ENCODE measurements at places on chromosomes 3 and 15. TPM values are rescaled to one million over a fixed set of nuclear protein-coding genes. Genes with fewer than 3 reads are reported as not detected.

DNA sequence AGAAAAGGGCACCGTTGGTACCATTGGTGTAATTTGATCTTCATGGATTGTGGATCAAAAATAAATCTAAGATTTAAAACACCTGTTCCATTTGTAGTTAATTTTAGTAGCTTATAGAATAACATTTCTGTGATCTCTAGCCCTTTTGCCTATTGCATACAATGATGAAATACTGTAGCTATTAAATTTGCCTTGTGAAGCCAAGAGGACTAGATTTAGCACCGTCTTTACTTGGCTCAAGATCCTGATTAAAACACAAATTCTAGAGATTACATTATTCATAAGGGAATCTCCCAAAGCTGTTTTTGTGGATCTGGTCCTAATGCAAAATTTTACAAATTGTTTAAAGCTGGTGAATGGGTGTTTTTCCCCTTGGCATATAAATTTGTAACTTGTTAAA lies 8.2 kb downstream of the TBC1D23 start:
- no peak for DNase-seq

DNA sequence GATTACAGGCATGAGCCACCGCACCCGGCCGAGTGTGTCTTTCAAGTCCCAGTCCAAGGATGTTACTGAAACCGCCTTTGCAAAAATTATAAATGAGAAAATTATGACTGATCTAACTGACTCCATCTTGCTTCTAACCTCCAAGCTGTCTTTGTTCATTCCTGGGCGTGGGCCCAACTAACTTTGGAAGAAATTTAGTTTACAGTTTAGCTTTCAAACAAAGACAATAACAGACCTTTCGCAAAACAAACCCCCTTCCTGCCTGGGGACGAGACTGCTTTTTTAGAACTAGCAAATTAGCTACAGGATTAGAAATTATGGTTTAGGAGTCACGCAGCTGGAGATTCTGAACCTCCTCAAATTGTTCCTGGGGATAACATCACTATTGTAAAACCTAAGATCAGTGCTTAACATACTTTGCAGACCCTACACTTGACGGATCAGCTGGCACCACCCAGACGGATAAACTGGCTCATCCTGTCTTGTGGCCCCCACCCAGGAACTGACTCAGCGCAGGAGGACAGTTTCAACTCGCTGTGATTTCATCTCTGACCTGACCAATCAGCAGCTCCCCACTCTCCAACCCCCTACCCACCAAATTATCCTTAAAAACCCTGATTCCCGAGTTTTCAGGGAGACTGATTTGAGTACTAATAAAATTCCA lies 23.8 kb downstream of the NANOGP8 start:
- no peak for DNase-seq

DNA sequence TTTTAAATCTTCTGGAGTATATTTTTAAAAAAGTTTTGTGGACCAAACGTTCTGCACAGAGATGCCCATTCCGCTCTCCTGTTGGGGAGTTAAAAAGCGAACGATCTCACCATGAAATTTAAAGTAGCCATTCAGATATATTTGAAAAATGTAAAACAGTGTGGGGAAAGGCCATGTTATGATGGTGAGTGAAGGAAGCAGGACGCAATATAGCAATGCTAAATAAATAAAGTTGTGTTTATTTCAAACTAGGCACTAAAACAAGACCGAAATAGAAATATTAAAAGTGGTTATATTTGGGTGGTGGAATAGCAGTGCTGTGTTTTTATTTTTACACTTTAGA lies 327 bp upstream of the CCDC13 start:
- no peak for DNase-seq

- no peak for DNase-seq
These were observed 760.2 kb downstream of the GRM7 start for GRCh38 chr3:7621046-7621630.

- DNase-seq, result no peak
These were observed 177.1 kb upstream of the ARHGEF26 start for GRCh38 chr3:153944084-153944483.

DNA sequence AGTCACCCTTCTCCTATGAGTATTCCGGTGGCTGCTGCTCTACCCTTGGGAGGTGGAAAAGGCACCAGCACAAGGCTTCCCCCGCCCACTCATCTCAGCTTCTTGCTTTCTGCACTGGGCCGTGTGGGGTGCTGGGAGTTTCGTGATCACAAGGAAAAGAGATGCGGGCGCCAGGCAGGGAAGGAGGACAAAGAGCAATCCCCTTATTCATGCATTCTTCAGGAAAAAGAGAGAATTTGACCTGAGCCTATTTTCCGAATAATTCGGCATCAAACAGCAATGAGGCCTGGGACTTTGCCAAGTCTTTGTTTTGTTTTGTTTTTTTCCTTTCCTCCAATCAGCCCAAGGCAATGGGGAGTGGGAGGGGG lies 102.2 kb upstream of the LPP start:
- peak; percentile 34 for DNase-seq

GRCh38 chr15:85886309-85886811 lies 91.6 kb upstream of the KLHL25 start:
- DNase-seq, result no peak

DNA sequence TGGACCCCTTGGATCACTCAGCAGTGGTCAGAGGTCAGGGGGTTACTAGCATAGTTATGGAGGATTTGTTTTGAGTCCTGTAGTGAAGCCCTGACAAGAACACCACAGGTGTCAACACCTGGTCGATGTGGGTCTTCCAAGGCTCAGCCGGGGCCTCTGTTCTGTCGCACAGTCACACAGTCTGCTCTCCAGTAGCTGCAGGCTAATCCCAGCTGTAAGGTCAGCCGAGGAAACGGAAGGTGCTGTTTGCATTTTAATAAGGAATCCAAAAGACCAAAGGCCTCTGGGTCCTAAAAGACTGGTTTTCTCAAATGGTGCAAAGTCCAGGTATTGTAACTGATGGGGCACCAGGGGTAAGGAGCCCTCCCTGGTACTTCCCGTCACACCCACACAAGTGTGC lies 71.7 kb downstream of the RPLP1 start:
- DNase-seq, result no peak

CATSPER2 gene
- total RNA-seq, result 0.33 TPM

CMTM6 gene
- 161 TPM for total RNA-seq

- no peak for DNase-seq
These were observed 162.7 kb downstream of the FGF12 start for GRCh38 chr3:192564611-192565010.

SNURF gene
- total RNA-seq, result 5.0 TPM

DNA sequence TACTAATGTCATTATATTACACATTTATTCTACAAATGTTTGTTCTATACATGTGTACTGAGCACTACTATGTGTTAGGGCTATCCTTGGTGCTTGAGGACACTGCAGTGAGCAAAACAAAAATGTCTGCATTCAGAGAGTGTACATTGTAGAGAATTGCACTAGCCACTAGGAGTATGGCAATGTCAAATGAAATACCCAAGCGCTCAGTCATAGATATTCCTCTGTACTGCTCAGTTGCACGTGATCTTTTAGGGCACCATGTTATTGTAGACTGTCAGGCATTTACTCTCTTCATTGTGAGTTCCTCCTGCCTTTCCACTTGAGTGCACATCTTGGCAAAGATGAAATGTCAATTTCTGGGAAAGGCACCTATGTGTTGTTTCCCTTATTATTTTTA lies 36.8 kb downstream of the FNDC3B start:
- DNase-seq, result no peak

- no peak for DNase-seq
These were observed 24.6 kb upstream of the SLC6A6 start for GRCh38 chr3:14377838-14378169.

PPARG gene
- total RNA-seq, result 69.4 TPM

CXCR6 gene
- total RNA-seq, result not detected

DNA sequence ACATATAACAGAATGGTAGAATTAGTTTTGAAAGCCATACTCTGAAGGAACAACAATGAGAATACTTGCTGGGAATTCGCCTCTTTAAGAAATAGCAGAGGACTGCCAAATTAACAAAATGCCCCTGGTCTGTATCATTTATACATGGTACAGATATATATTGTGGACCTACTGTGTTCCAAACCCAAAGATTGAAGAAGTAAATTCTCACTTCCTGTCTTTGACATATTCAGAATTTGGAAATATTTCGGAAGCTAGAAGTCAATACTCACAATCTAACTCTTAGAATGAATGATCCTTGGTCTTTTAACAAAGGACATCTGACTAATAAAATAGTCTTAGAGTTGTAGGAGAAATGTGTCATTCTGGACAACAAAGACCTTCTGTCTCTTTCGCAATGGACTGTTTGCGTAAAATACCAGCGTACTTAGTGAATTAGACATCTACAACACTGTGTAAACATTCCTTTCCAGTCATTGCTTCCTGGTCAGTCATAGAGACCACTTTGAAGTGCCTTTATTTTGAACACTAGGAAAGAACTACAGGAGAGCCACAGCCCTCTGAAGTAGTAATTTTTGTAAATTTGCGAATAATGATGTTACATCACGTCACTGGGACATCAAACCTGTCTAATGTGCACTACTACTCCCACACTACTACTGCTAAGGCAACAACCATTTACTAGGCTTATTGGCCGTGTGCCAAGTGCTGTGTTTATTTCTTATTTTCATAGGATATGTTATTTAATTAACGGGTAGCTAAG lies 68.0 kb downstream of the CHL1 start:
- DNase-seq, result no peak

GRCh38 chr3:192943393-192943792 lies 25.7 kb upstream of the MB21D2 start:
- no peak for DNase-seq

LRRC31 gene
- not detected for total RNA-seq

TMEM108 gene
- 0.23 TPM for total RNA-seq

UBAP1L gene
- total RNA-seq, result 2.7 TPM

EXD1 gene
- total RNA-seq, result not detected

MLH1 gene
- 41.4 TPM for total RNA-seq

GRCh38 chr3:78918361-78919020 lies 849.3 kb downstream of the ROBO1 start:
- DNase-seq, result no peak

IL16 gene
- total RNA-seq, result 3.6 TPM

MEIS2 gene
- 12.9 TPM for total RNA-seq

- DNase-seq, result no peak
These were observed 17.3 kb downstream of the GTPBP8 start for GRCh38 chr3:113008117-113008516.

GRCh38 chr3:181329024-181329423 lies 339.5 kb upstream of the DNAJC19 start:
- DNase-seq, result no peak

- DNase-seq, result no peak
These were observed 5.6 kb upstream of the RHOV start for GRCh38 chr15:40879609-40880008.

CRTC3 gene
- total RNA-seq, result 13.4 TPM

DNA sequence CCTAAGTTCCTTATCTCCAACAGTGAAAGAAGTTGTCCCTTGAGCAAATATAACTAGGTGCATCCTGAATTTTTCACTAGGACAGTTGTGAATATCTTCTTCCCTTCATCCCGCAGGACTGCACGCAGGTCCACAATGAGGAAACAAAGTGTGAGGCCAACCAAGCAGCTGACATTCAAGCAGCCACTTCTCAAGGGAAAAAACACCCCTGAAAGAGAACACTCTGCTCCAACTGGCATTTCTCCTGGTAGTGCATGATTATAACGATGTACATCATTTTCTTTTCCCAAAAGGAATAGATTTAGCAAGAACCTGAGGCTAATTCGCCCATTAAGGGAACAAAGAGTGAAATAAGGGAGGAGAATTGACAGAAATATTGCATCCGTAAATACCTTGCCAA lies 74.5 kb downstream of the ANXA2 start:
- DNase-seq, result no peak

DNA sequence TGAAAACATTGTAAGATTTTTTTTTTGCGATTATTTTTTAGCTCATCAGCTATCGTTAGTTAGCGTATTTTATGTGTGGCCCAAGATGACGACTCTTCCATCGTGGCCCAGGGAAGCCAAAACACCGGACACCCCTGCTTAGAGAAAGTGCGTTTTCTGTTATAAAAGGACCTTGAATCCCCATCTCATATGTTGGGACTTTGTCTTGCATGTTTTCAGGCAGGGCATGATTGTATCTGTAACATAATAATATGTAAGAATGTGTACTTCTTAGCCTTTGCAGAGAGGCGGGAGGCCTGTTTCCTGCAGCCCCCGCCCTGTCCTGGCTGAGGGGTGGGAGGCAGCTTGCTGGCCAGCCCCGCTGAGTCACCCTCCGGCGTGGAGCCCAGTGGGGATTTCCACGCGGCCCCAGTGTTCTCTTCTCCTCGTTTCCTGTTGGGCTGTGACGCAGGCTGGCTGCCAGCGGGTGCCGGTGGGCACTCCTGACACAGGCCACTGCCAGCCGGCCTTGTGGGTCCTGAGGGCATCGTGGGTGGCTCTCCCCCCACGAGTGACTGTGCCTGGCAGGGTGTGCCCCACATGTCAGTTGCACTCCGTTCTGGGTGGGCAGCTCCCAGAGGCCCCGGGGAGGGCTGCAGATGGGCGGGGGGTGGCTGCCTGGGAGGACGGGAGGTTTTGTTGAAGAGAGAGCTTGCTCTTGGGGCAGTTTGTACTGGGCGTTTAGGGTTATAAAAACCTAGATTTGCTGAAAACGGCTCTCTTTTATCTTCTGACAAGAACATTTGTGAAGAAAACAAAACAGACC lies 55.6 kb downstream of the SMAD3 start:
- DNase-seq, result peak; percentile 96

- DNase-seq, result peak; percentile 25
These were observed 1.3 kb downstream of the SLC6A6 start for GRCh38 chr3:14403619-14404155.

GRCh38 chr15:75578173-75578947 lies 755 bp downstream of the PTPN9 start:
- peak; percentile 37 for DNase-seq

TICRR gene
- 7.0 TPM for total RNA-seq

IL5RA gene
- total RNA-seq, result not detected

DPPA2 gene
- not detected for total RNA-seq

DNA sequence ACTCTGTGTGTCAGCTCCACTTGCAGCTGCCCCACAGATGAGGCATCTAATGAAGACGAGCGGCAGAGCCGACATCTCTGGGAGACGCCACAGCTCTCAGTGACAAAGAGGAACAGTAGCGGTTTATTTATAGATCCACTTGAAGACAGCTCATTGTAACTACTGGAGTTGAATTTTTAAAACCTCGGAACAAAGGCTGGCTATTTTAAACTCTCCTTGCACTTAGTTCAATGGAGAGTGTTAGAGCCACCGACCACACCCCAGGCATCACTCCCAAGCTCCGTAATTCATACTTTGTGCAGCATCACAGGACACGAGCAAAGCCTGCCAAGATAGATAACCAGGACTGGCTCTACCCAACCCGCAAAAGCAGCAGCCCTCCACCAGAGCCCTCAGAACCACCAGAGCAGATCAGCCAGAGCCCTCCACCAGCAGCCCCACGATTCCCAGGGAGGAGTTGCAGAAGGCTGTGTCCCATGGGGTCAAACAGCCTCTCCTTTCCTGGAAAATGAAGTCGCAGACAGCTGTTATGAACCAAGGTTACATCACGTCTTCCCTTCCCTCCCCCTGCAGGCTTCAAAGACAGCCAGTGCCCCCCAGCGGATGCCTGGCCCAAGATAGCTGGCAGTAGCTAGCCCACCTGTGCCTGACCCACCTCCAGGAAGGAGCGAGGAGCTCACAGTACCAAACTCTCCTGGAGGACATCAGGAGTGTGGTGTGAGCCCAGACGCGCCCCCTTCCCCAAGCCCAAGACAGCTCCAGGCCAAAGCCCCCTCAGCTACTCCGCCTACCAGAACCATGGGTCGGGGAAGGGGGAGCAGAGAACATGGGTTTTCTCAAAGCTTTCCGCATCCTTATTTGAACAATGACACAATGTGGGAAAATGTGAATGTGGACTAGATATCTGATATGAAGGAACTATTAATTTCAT lies 45.7 kb downstream of the POC1A start:
- peak; percentile 51 for DNase-seq

ANKRD34C gene
- total RNA-seq, result not detected

- DNase-seq, result no peak
These were observed 45.6 kb upstream of the ST3GAL6 start for GRCh38 chr3:98717584-98717983.

All from dermis blood vessel endothelial cell (primary cell).